ENCODE measurements at places on chromosomes 3 and 15.

- no peak for DNase-seq
These were observed 2.2 kb downstream of the LTF start for GRCh38 chr3:46462511-46462910.

DNA sequence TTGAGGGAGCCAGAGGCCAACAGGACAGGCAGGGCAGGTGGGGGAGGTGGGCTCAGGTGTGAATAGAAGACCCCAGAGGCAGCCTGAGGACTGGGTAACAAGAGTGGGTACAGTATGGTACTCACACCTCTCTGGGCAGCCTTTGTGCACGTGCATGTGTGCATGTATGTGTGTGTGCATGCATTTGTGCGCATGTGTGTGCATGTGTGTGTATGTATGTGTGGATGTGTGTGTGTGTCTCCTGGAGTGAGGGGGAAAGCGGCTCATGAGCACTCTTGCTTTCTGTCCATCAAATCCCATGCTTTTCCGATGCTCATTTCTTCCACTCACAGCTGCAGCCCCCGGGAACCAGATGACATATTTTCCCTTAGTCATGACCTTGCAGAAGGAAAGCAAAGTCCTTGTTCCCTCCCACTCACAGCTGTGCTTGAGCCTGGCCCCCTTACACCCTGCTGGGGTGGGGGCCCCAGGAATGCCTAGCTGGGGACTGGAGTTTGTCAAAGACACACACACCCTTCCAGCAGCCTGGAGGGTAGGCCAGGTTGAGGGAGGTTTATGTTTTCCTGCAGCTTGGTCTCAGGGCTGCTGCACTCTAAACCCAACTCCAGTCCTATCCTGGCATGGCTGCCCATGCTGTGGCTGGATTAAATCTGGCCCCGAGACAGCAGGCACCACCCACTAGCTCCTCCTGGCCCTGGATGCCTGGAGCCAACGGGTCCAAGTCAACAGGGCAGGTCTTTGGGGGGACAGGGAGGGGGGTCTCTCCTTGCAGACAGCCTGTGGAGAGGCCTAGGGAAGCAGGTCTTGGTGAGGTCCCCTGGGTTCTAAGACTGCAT is 22.5 kb downstream of the CCDC33 start:
- DNase-seq, result no peak

GRCh38 chr3:149368674-149369497 is 8.6 kb downstream of the TM4SF1 start:
- DNase-seq, result no peak

- no peak for DNase-seq
These were observed 135.1 kb upstream of the STRIT1 start for GRCh38 chr3:155428563-155428962.

- DNase-seq, result no peak
These were observed 1.2 kb upstream of the SLC22A13 start for GRCh38 chr3:38264353-38264771.

DNA sequence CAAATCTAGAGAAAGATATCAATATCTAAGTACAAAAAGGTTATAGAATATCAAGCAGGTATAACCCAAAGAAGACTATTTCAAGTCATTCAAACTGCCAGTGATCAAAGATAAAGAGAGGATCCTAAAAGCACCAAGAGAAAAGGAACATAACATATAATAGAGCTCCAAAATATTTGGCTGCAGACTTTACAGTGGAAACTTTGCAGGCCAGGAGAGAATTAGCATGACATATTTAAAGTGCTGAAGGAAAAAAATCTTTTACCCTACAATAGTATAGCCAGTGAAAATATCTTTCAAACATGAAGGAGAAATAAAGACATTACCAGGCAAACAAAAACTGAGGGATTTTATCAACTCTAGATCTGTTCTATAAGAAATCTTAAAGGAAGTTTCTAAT is 254.3 kb upstream of the ARHGEF26 start:
- DNase-seq, result no peak

- DNase-seq, result no peak
These were observed 68.1 kb downstream of the SLC6A6 start for GRCh38 chr3:14470461-14470860.

- DNase-seq, result no peak
These were observed 10.2 kb downstream of the ZNF445 start for GRCh38 chr3:44467241-44467640.

- no peak for DNase-seq
These were observed 3.3 kb downstream of the LYSMD4 start for GRCh38 chr15:99729920-99730319.

DNA sequence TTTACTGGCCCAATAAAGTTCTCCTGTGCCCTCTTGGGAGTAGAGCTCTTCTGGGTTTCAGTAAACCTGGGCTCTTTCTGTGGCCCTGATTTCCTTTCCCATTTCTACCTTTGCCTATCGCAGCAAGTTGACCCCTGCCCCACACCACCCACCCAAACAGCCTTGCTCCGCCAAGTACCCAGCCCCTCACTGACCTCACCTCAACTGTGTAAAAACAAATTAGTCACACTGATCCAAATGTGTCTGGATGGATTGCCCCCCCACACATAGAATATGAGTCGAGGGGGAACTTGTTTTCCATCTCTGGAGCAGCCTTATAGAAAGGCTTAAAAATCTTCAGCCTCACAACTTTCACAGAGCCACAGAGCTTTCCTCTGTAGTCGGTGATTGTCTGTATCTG is 28.6 kb upstream of the VEPH1 start:
- no peak for DNase-seq

DNA sequence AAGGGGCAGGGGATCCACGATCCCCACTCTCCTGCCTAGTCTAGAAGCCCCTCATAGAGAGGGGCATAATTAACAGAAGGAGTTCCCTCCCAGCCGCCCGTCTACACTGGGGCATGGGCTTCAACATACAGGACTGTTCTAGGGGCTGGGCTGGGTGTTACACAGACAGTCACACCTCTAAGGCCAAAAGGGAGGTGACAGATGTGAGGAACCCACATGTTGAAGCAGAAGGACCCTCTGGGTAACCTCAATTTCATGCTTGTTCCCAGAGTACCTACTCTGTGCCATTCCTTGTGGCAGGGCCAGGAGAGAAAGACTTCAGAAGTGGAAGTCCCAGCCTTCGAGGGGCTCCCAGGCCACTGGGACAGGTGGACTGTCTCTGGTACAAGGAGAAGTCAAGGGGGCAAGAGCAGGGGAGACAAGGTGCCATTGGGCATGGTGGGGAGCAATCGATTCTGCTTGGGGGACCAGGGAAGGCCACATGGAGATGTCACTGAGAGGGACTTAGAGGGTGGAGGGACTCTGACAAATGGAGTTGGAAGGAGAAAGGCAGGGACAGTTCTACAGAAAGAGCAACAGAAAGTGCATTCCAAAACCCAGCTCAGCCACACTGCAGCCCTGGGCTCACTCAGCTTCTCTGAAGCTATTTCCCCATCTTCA is 71.3 kb downstream of the CPN2 start:
- no peak for DNase-seq

DNA sequence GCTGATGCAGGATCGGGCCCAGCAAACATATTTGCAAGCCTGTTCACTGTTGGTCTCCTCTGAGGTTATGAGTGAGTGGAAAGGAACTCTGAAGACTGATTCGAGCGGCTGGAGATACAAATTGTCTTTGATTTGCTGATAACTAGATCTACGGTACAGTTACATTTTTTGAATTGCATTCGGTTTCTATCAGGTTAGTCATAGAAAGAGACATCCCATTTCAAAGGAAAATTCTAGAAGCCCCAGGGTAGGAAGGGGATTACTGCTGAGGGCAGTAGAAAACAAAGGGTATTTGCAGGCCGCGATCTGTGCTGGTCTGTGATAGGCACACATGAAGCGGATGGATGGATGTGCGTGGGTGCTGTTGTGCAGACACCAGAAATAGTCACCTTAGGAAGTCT is 228.4 kb downstream of the ITPR1 start:
- DNase-seq, result no peak

DNA sequence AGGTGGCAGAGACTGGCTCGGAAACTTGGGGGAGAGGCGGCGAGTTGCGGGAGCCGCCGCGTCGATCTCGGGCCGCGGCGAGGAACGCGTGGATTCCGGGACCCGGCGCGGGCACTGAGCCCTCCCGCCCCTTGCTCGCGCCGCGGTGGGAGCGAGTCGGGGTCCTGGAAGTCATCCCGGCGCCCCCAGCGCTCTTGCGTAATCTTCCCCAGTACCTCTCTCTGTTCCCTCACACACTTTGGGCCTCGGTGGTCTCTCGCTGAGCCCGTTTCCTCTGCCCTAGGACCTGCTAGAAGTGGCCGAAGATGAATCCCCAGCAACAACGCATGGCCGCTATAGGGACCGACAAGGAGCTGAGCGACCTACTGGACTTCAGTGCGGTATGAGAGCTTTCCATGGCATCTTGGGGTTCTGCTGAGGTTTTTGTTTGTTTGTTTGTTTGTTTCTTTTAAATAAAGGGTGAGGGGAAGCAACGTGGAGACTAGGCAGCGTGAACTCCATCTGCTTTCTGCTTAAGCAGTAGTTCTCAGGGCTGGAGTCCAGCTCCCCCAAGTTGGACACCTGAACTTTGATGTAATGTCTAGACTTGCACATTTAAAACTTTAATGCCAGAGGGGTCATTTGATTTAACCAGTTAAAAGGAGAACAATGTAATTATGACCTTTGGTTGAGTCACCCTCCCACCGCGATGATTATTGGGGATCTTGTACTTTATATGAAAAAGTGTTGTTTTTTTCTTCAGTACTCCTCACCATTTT is 1.3 kb downstream of the TCF12 start:
- peak; percentile 11 for DNase-seq

GRCh38 chr3:188553569-188553968 is 399.6 kb downstream of the LPP start:
- DNase-seq, result peak; percentile 55

DNA sequence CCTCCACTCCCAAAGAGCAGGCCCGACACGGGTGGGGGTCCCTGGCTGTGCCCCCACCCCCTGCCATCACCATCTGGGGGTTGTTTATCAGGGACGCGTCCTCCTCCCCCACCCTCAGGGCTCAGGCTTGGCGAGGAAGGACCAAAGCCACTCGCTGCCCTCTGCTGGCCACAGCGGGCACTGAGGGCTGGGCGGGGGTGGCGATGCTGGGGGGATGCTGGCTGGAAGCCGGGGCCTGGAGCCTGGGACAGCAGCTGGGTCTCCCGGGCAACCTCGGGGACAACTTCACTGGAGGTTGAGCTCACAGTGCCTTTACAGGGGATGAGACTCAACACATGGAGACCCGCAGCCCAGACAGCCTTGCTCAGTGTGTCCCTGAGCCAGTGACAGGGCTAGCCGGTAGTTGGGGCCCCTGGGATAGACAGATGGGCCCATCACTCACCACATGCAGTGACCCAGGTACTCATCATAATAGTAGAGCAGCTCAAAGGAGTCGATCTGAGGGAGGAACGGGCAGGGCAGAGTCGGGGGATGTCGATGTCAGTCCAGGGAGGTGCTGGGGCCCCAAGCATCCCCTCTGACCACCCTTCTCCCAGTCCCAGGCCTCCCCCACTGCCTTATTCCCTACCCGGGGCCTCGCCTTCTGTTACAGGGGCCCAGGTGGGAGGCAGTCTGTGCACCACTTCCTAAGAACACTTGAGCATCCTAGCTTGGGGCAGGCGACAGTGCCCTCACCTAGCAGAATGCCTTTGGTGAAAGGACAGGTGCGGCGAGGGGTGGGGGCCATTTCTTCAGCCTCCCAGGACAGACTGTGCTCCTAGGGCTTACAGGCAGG is 5.9 kb upstream of the CALML4 start:
- DNase-seq, result peak; percentile 42

GRCh38 chr3:25587975-25588374 is 76.7 kb downstream of the TOP2B start:
- no peak for DNase-seq

DNA sequence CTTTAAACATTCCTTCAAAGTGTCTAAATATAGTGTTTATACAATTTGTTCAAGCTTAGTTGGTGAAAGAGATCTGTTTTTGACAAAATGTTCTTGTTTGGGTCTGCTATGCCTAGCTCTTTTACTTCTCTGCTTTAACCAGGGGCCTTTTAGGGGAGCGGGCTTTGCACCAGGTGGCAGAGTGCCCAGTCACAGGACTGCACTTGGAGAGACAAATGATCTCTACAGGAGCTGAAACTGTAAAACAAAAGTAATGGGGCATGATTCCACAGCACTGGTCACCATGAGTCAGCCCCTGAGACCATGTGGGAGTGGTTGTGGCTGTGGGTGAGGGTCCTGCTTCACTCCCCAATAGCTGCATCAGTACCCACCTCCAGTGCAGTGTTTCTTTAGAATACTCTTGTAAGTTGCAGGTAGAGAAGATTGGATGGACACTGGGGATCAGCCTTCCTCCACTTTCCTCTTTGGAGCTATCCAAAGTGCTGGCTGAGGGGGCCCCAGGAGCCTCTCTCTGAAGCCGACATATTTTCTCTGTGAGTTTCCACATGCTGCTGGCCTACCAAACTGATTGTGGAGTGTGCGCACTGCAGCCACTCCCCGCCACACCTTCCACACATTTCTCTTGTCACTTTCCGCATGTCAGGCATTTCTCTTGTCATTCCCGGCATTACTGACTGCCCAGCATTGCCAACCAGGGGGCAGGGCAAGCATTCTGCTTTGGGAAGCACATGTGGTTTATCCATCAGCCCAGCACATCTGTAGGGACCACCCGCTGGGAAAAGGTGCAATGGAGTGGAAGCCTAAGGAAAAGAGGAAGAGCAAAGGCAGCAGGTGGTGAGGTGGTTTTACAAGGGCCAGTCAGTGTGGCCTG is 110.0 kb downstream of the EPHB1 start:
- no peak for DNase-seq

- peak; percentile 91 for DNase-seq
These were observed 83.9 kb downstream of the CHSY1 start for GRCh38 chr15:101167753-101168462.

GRCh38 chr3:187076297-187076696 is 63.0 kb downstream of the RPL39L start:
- no peak for DNase-seq

DNA sequence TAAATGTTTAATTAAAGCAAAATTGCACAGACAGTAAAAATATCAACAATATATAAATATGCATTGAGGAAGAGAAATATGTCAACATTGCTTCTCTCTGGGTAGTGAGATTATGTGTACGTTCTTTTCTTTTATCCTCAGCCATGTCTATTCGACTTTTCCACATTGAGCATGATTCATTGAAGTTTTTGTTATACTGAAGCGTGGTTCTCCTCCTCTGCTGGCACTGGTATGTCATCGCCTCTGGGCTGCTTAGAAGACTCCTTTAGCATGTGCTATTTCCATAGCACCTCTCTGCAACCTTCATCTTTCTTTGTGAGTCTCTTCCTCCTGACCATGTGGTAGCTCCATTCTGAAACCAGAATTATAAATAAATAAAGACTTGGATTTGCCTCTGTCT is 65.8 kb upstream of the AKAP13 start:
- no peak for DNase-seq

Measured in activated CD4-positive, alpha-beta T cell treated with anti-CD3 and anti-CD28 coated beads, Interleukin-2, Interleukin-4, amounts not matched to agents 100 ng/mL and 50 ng/mL, durations not matched to agents 16 hours and 8 hours (primary cell).